Daoy (cell line): ENCODE measurements at places on chromosomes 2 and 18.
A peak's percentile ranks its signal among the peaks of the same experiment; 100 is the strongest.

DNA sequence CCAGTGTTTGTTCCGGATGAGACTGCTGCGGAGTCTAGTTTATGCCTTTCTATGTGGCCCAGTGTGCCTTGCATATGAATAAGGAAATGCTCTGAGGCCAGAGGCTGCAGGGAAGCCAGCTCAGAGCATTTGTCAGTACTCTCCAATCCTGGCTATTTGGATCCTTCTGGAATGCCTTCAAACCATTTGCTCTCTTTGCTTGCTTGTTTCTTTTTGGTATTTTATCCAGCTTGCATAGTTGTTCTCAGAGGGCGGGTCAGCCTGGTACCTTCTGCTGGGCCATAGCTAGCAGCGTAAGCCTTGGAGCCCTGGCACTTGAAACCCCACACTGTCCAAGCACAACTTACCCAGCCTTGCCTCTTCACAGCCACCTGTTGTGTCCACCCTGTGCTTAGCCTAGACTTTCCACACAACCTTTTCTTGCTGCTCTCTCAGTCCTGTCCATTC lies 20.5 kb downstream of the CENPO start:
- DNase-seq = no peak

DNA sequence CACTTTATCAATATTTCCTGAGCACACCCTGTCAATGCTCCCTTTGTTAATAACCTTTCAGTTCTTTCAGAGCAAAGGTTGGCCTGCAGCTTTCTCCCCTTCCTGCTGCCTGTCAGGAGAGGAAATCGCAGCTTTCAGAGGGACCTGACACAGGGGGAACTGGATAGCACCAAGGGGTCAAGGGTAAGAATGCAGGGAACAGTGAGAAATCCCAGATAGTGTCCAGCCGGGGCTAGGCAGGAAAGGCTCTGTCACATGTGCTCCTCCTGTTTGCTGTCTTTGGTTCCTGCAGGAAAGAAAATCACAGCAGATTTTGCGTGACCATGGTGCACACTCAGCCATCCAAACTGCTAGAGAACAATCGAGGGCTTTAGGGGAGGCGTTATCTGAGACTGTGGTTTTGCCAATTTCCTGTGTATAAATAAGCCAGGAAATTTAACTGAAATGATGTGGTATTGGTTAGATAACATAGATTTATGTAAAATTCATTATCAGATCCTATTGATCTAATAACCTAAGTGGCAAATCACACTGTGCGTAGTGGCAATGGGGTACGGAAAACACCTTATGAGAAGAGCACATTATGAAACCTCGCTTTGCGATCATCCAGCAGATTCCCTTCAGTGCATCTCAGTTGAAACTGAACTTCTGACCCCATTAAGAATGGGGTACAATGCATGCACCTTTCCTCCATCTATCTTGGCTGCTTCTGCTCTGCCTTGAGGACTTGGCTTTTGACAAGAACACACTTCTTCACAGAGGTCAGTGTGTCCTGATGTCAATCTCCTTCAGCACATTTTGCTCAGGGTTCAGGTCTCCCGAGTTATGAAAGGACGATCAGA lies 178.0 kb downstream of the ICOS start:
- no peak for DNase-seq

DNA sequence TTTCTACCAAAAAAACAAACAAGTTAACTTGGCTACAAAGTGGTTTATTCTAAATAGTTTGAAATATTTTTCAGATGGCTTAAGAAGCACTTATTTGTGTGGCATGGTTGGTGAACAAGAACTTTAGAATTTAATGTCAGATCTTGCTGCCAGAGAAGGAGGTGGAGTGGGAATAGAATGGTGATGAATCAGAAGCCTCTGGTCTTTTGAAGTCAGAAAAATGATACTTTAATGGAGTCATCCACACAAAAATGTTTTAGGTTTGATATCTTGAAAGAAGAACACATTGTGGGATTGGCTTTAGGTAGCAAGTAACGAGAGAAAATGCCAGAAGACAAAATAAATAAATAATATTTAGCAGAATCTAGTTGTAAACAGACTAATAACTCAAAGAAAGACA lies 243.1 kb upstream of the FANCL start:
- peak; percentile 33 for DNase-seq

- DNase-seq = no peak
Observed at GRCh38 chr18:57410749-57411148, 24.4 kb upstream of the ONECUT2 start.

- DNase-seq = no peak
Observed at GRCh38 chr2:239387811-239388210, 13.0 kb downstream of the HDAC4 start.

DNA sequence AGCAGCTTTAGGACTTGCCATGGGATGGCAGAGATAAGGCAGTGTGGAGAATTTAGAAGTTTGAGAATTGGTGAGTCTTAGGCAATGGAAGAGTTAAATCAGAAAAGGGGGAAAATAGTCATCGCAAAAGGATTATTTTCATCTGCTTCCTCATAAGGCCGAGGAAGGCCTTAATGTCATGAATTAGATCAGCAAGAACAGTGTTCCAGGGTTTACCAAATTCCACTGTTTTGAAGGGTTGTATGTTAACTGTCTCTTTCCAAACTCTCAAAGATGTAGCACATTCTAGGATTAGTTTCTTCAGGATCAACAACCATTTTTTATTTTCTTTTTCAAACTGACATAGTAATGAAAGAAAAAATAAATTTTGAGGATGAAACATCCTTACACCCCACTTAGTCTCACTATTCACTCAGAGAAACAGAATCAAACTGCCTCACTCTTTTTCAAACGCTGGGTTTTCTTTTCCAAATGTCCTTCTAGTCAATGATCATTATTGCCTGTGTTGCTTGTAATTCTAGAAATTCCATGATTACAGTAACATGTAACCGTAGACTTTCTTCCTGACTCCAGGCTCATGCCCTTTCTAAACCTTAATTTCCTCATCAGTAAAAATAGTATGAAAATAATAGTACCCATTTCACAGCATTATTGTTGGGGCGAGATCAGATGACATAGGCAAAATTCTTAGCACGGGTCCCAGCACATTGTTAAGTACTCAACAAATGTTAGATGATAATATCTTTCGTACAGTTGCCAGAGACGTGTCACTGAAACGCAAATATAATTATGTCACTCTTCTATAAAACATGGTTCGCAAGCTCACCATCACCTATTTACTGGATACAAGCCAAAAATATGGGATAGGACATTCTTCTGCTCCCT lies 23.6 kb downstream of the ZEB2 start:
- no peak for DNase-seq

GRCh38 chr2:209719034-209719433 lies 52.6 kb upstream of the UNC80 start:
- DNase-seq = no peak

- DNase-seq = no peak
Observed at GRCh38 chr2:241611062-241611461, 25.9 kb downstream of the THAP4 start.

GRCh38 chr2:27966466-27966865 lies 75.9 kb downstream of the BABAM2 start:
- DNase-seq = no peak

- DNase-seq = peak; percentile 62
Observed at GRCh38 chr2:121777699-121778058, 22.2 kb downstream of the TSN start.
